Smooth muscle cell of trachea (primary cell): ENCODE measurements at places on chromosomes 13 and 19. TPM values are rescaled to one million over a fixed set of nuclear protein-coding genes. Genes with fewer than 3 reads are reported as not detected.

Gene FFAR3
- not detected in 2 replicates for total RNA-seq

Gene CKM
- total RNA-seq, result not detected in 2 replicates

Gene ACP5
- total RNA-seq, result 0.66 TPM in 1 of 2 replicates, not detected in the other

Gene LILRA2
- total RNA-seq, result not detected in 2 replicates

Gene PBX4
- 1.2 and 1.6 TPM in 2 replicates for total RNA-seq

Gene NPAS1
- 0.83 TPM in 1 of 2 replicates, not detected in the other for total RNA-seq
